ENCODE measurements at places on chromosomes 11 and 22.

GRCh38 chr22:36985211-36985889, 33.9 kb downstream of the TST start:
- no peak for DNase-seq

GRCh38 chr11:16982256-16982671, 31.9 kb downstream of the PLEKHA7 start:
- no peak for DNase-seq

GRCh38 chr11:18706330-18707243, 8.0 kb downstream of the TMEM86A start:
- DNase-seq = peak; percentile 21

DNA sequence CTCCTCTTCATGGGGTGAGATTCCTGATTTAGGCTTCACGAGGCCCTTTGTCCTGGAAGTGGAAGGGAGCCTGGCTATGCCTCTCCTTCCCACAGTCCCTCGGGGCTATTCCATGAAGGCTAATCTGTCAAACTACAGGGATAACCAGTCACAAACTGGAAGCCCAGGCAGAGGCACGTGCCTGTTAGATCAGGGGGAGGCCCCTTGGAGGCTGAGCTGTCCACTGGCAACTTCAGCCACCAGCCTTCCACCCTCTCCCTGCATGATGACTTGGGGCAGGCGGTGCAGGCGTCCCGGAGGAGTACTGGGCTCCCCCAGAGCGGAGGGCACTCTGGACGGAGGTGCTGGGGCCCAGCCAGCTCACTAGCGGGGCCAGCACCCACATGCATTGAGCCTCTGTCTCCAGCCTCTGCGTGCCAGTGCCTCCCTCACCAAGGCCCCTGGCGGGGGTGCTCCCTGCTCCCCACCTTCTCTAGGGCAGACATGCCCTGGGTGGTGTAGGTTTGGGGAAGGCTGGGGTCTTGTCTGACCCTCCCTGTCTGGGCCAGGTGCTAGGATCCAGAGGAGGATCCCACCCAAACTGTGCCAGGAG, 42.9 kb downstream of the WNT11 start:
- no peak for DNase-seq

GRCh38 chr22:32226326-32227104, 21.6 kb upstream of the RFPL2 start:
- DNase-seq = no peak

- DNase-seq = no peak
Measured at GRCh38 chr22:45548991-45549761, 46.5 kb downstream of the FBLN1 start.

GRCh38 chr11:122995526-122995925, 13.9 kb upstream of the BSX start:
- no peak for DNase-seq

DNA sequence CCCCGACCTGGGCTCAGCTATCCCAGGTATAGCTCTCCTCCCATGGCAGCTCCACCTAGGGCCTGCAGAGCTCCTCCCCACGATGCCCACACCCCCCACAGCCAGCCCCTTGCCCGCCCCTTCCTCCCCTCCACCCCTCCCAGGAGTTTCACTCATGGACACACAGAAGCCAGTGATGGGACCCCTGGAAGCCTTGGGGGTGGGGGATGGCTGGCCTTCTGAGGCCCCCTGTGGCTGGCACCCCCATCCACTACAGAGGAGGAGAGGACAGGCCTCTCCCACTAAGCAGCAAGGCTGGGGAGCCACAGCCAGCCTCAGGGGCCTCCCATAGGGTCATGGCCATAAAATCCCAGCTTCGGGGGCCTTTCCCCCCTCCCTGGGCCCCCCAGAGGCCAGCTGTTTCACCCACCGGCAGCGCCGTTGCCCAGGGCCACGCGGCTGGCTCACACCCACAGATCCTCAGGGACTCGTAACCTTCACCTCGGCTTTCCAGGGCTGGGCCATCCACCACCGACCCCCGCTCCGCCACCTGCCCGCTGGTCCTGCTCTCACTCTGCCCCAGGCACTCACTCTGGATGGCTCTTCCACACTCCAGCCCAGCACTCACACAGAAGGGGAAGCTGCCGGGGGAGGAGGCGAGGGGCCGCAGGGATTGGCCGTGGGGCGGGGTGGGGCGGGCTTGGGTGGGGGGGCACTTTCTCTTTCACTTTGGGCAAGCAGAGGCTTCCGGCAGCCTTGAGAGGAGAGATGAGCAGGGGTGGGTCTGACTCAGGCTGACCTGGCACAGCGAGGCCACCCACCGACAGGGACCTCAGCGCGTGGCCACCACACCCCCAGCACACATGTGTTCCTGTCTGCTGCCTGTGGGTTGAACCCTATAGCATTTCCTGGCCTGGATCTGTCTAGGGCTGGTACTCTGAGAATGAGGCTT, 2.2 kb downstream of the SLC25A22 start:
- DNase-seq = no peak

DNA sequence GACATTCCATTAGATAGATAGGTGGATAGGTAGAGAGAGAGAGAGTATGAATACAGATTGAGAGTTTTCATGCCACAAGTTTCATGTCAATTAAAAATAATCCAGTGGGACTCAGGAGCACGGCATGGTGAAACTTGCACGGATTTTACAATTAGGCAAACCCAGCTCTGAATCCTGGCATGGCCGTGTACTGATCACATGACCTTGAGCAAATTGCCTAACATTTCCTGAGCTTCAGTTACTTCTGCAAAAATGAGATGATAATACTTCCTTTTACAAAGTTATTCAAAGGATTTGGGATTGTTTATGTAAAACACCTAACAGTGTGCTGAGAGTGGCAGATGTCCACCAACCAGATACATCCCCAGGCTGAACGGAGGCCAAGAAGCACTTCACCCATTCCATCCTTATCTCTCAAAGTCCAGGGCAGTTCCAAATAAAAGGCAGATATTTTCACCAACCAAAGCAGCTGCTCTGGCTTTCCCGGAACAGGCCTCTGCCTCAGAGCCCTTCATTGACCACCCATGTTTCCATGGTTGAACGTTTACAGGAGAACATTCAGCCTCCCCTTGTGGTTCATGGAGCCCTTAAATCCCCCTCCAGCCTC, 17.9 kb downstream of the APLNR start:
- no peak for DNase-seq

DNA sequence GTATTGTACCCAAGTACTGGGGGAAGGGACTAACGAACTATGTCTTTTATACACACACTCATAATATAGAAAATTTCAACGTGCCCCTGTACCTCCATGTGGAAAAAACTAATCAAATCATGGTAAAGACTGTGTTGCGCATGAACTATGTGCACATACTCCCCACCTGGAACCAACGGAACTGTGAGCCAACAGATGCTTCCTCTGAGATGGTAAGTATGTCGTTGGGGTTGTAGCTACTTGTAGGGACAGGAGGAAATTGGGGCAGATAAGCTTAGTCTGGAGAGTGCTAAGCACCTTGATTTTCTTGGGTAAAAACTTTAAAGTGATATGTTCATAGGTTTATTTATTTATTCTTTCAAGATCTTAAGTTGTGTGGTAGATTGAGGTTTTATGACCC, 40.1 kb downstream of the GLYAT start:
- no peak for DNase-seq

GRCh38 chr11:18288911-18289310, 22.8 kb downstream of the SAA1 start:
- no peak for DNase-seq

DNA sequence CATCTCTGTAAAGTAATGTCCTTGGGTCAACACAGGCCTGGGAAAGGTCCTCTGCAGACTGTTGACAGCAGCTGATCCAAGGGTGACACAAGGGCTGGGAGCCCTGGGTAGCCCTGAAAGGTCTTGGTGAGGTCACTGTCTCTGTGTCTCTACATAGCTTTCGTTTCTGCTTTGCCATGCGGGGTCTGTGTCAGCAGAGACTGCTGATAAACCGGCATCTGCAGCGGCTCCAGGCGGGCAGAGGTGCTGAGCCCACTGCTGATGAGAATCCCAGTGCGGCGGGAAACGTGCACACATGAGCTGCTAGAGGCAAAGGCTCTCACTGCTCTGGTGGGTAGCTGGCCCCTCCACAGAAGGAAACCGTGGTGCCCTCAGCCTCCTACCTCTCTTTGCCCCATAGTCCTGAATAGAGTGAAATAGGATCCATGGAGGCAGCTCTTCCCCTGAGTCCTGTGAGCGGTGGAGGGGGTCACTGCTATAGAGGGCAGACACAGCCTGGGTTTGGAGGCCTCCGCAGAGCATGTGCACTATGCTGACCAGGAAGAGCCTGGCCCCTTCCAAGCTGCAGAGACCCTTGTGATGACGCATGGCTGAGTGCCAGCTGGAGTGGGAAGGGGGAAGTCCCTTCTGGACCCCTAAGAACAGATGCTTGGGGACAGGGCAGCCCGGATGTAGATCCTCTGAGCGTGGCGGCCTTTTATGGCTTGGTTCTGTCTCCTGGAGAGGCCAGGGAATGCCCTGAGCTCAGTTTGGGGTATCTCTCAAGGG, 17.8 kb upstream of the ST3GAL4 start:
- DNase-seq = no peak

GRCh38 chr11:68773521-68774193, 22.3 kb upstream of the TESMIN start:
- DNase-seq = no peak

DNA sequence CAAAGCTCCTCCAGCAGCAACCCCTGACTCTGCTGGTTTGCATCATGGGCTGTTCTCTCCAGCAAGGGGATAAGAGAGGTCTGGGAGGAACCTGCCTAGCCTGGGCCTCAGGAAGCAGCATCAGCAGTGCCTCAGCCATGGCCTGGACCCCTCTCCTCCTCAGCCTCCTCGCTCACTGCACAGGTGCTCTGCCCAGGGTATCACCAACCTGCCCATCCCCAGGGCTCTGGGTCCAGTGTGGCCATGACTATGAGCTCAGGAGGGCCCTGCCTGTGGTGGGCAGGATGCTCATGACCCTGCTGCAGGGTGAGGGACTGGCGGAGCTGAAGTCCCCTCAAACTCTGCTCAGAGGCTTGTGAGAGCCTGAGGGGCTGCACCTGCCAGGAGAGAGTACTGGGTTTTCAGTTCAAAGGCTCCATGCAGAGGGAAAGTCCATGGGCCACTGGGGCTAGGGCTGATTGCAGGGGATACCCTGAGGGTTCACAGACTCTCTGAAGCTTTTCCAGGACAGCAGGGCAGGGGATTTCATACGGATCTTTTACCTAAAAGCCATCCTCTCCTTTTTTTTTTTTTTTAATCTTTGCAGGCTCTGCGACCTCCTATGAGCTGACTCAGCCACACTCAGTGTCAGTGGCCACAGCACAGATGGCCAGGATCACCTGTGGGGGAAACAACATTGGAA, 115.8 kb upstream of the IGLL5 start:
- DNase-seq = no peak

DNA sequence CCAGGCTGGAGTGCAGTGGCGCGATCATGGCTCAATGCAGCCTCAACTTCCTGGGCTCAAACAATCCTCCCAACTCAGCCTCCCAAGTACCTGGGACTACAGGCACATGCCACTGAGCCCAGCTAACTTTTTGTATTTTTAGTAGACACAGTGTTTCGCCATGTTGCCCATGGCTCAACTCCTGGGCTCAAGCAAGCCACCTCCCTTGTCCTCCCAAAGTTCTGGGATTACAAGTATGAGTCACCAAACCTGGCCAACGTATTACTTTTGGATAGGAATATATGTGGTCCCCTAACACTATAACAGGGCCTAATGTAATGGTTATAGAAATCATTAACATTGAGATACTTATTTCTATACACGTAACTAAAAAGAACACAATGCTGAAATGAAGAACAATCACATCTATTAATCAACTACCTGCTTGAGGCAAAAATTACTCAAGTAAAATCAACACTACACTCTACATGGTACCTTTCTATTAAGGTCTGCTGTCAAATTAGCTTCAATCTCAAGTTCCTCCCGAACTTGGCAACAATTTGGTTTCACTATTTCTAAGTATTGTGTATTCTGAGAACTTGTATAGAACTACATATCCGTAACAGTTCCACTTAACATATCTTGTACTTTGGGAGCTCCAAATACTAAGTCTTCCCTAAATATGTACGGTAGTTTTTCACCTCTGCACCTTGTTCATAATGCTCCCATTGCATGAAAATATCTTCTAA, 124.9 kb downstream of the FCHSD2 start:
- no peak for DNase-seq

GRCh38 chr11:5618807-5619206, 6.0 kb upstream of the TRIM34 start:
- DNase-seq = no peak

DNA sequence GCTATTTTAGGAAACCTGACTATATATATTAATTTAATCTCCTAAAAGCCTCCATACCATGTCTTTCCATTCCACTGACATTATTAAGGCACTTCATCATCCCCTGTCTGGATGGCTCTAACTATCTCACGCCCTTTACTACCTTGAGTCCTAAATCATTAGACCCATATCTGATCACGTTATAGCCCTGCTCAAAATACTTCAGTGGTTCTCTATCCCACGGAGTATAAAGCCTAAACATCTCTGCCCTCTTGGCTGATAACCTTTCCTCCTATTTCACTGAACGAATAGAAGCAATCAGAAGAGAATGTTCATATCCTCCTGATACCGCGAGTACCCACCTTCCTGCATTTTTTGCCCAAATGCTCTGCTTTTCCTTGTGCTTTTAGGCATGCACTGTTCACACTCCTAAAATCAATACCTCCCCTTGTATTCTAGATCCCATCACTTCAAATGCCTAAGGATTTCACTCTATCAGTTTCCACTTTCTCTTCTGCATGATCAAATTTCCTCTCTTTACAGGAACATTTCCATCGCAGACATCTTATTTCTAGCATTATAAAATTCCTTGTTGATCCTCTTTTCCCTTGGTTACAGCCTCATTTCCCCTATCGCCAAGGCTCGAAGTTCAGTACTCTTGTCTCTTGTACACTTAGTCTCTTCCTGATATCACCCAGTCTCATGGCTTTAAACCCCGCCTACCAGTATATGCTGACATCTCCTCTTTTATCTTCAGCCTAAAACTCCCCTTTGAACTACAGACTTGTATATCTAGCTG, 45.0 kb upstream of the BIRC3 start:
- DNase-seq = no peak

- DNase-seq = no peak
Measured at GRCh38 chr11:8593935-8594909, at the start of gene STK33. Gene STK33, minus strand, starts transcription at chr11:8594228. Its CDS starts 119,323 bp downstream, at chr11:8474905.

- DNase-seq = no peak
Measured at GRCh38 chr11:3942160-3942955, 86.9 kb downstream of the STIM1 start.

DNA sequence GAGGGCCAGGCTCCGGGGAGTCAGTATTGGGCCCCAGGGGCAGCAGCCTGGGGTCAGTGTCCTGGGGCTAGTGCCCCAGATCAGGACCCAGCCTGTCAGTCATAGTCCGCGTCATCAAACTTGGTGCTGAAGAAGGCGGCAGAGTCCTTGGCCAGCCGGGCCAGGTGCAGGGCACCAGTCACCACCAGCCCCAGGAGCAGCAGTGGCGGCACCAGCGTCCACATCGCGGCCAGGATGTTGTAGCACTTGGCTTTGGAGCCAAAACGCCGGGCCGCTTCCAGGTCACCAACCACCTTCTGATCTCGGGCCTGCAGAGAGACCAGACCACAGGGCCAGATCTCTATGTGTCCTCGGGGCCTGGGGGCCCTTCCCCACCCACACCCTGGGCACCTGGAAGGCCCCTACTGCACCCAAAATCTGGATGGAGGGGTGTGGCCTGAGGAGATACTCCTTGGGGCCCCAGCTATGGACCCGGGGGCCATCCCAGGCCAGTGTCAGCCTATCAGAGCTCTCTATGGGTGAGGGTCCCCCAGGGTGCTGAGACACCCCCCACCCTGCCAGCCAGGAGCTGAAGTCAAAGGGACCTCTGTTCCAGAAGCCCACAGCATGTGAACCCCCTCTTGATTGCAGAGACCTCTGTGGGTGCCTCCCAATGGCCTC, 790 bp downstream of the IFITM5 start:
- no peak for DNase-seq
